ENCODE measurements at places on chromosomes 5 and 9.
A peak's percentile ranks its signal among the peaks of the same experiment; 100 is the strongest.

GRCh38 chr9:34862043-34862442 is 96.0 kb upstream of the PHF24 start:
- DNase-seq: no peak

DNA sequence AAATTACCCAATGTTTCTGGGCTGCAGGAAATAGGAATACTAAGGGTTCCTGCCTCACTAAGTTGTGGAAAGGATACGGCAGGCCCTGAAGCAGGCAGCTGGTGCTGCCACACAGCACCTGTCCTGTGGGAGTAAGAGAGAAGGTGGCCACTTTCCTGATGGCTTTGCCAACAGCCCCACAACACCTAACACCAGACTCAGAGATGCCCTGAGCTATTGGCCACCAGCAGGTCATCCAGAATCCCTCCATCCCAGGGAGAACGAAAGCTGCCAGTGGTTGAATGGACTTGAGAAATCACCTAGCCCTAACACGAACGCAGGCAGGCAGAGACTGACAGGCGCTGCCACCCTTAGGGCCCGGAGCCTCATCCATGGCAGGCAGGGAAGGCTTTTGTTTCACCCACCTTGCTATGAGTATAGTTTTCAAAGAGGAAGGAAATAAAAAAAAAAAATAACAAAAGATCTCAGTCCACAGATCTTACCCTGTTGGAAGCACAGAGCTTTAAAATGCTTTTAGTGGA is 82.2 kb downstream of the DCP2 start:
- no peak for DNase-seq

DNA sequence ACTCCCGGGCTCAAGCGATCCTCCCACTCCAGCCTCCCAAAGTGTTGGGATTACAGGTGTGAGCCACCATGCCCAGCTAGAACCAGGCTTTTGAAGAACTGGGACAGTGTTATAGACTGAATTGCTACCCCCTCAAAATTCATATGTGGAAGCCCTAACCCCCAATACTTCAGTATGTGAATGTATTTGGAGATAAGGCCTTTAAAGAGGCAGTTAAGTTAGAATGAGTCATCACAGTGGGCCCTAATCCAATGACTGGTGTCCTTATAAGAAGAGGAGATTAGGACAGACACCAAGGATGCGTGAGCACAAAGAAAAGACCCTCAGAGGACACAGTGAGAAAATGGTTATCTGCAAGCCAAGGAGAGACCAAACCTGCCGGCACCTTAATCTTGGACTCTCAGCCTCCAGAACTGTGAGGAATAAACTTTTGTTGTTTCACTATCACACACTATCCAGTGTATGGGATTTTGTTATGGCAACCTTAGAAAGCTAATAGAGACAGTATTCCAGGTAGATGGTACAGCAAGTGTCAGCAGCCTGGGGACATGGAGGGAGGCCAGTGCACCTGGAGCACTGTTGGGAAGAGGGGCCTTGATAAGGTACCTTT is 31.4 kb upstream of the ERGIC1 start:
- no peak for DNase-seq

- DNase-seq: peak; percentile 52
These were observed 57.4 kb upstream of the PRSS3 start for GRCh38 chr9:33737811-33738606.

DNA sequence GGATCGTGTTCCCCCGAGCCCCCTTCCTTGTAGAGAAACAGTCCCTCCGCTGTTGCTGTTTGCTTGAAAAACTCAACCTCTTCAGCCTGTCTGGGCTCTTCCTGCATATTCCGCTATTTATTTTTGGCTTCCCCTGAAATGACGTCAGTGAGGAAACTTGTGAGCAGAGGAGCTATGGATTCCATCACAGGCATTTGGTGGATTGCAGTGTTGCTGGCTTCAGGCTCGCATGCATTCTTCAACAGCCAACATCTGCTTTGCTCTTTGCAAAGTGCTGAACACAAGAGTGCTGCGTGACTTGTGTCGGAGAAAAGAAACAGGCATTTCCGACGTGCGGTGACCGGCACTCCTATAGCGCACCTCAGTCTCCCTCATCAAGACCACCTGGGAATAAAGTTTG is 232.7 kb downstream of the RFK start:
- DNase-seq: peak; percentile 83

- no peak for DNase-seq
These were observed at the start of gene LRRC26 for GRCh38 chr9:137169896-137170358. Gene LRRC26, minus strand, starts transcription at chr9:137170051. Its CDS starts 108 bp downstream, at chr9:137169943.

Data from AG08395 (cell line).